ENCODE measurements at places on chromosomes 16 and 17. TPM values are rescaled to one million over a fixed set of nuclear protein-coding genes. Genes with fewer than 3 reads are reported as not detected.

The WFIKKN1 gene
- total RNA-seq = 0.49 TPM

The ZNF750 gene
- total RNA-seq = not detected

The TMEM235 gene
- not detected for total RNA-seq

The MFAP4 gene
- 0.48 TPM for total RNA-seq

The PYY gene
- not detected for total RNA-seq

Measured in activated T-cell treated with anti-CD3 and anti-CD28 coated beads, Interleukin-2, amount 50 U/mL, for 4 hours (primary cell).